ENCODE measurements at places on chromosomes 7 and 10. TPM values are rescaled to one million over a fixed set of nuclear protein-coding genes. Genes with fewer than 3 reads are reported as not detected.

The ITGB8 gene
- 148 TPM for total RNA-seq

The HOGA1 gene
- total RNA-seq: 1.6 TPM

The TDRD1 gene
- 0.38 TPM for total RNA-seq

The FZD8 gene
- 20.7 TPM for total RNA-seq

The DPYSL4 gene
- 55.0 TPM for total RNA-seq

The NEUROD6 gene
- 0.93 TPM for total RNA-seq

The ZNF736 gene
- total RNA-seq: 66.8 TPM

The OR2A1 gene
- total RNA-seq: 0.44 TPM

The PAPOLB gene
- total RNA-seq: 1.5 TPM

The C10orf105 gene
- total RNA-seq: 0.11 TPM

The ZNF467 gene
- 4.6 TPM for total RNA-seq

The FAM221A gene
- total RNA-seq: 21.3 TPM

The APBB1IP gene
- 2.9 TPM for total RNA-seq

The CALHM1 gene
- total RNA-seq: not detected

The RNF32 gene
- 10.7 TPM for total RNA-seq

The HYAL4 gene
- not detected for total RNA-seq
